ENCODE measurements at places on chromosomes 4 and X.

- no peak for DNase-seq
Observed at GRCh38 chrX:154083126-154083517, 14.4 kb downstream of the MECP2 start.

- peak; percentile 61 for DNase-seq
Observed at GRCh38 chr4:183408796-183409195, 35.6 kb upstream of the CDKN2AIP start.

DNA sequence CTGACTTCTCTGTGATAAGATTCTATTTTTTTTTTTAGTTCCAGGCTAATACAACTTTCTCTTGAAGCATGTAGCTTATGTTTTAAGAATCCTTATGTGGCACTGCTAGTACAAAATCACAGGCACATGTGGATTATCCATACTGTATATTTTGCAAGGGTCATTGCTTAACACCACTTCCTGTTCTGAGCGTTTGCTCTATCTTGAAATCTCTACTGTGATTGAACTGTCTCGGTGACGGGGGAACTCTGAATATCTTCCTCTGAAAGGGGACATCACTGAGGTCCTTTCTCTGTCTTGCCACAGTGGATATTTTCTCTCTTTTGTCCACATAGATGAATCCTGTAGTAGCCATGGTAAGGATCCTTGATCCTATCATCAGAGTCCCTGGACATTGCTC, 2.1 kb upstream of the WFS1 start:
- DNase-seq: no peak

DNA sequence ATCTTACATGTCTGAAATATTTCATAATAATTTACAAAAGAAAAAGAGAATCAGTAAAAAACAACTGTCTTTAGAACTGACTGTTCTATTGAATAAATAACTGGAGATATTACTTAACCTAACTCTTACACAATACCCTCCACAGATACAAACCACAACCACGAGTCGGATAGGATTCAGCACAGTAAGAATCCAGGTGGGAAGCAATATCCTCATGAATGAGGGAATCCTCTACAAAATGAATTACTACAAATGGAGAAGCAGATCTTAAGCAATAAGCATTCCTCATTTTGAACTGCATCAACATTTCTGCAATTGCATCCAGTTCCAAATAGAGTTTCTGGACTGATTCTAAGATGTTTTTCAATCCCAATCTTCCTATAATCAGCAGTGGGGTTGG, 227.1 kb downstream of the SH2D1A start:
- DNase-seq: peak; percentile 46

- DNase-seq: peak; percentile 57
Observed at GRCh38 chr4:74016068-74016467, 17.6 kb upstream of the CXCL5 start.

- DNase-seq: no peak
Observed at GRCh38 chrX:29852767-29853166, 362.6 kb upstream of the MAGEB2 start.

- no peak for DNase-seq
Observed at GRCh38 chr4:7697343-7697742, 242.3 kb downstream of the AFAP1 start.

DNA sequence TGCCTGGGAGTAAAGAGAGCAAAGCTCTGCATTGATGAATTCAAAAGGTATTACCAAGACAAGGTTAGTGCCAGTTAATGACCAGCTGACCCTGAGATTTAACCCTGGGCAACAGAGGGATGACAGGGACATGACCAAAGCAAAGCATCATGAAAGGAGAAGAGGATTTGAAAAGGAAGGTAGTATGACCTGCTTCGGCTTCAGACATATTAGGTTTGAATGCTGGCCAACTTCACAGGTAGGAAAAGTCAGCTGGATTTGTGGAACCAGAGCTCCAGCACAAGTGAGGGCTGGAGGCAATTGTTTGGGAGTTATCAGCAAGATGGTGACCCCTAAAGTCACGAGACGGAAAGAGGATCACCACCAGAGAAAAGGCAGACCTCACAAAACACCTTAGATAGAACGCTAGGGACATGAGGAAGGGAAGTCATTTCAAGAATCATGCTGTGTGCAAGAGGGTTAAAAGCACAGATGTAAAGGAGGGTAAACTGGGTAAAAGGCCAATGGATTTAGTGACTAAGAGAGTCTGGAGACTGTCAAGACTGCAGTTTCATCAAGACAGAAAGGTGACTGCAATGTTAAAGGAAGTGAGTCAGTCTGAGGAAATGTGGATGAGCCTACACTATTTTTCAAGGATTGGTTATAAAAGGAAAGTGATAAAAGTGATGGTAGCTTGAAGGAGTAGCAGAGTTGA, 45.6 kb downstream of the SH3RF1 start:
- peak; percentile 96 for DNase-seq

GRCh38 chr4:106201373-106201772, 114.6 kb downstream of the TBCK start:
- peak; percentile 38 for DNase-seq

GRCh38 chr4:158915683-158916241, 146.9 kb downstream of the FNIP2 start:
- DNase-seq: no peak

DNA sequence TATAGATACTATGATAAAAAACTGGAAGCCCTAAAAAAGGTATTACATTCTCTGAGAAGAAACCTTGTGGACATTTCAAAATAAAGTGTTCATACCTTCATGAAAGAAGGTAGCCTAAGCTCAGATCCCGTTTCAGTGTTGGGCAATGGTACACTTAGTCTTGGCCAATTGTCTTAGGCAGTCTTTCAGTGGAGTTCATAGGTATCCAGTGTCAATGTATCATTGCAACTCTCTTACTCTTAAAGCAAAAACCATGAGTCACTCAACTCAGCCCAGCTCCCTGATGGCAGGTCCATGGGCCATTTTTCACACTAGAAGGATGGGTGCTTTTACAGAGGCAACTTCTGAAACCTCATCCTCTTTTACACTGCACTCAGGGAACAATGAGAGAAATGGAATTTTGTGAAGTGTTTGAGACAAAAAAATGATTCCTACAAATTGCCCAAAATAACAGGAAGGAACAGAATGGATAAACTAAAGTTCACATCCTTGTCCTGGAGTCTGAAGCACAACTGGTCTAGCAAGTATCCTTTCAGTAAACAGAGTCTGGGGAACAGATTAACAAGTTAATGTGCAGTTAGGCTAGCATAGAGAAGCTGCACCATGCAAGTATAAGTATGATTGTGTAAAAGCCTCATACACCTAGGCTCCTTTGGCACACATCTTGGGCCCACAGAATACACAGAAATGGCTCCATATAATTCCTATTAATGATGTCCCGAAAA, 7.0 kb upstream of the ZNF827 start:
- no peak for DNase-seq

DNA sequence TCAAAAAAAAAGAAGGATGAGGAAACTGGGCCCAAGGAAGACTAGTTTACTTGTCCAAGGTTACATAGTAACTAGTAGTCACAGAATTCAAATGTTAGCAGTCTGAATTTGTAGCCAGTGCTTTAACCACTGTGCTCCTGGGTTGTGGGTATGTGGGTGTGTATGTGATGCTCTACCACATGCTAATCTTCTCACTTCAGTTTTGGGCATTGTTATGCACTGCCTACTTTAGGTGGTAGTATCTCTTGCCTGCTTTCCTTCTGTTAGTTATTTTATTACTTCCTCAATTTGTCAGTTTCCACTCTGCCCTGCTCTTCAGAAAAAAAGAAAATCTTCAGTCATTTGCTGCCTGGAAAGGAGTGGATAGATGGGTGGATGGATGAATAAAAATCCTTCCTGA, 219.2 kb downstream of the RPA4 start:
- no peak for DNase-seq

DNA sequence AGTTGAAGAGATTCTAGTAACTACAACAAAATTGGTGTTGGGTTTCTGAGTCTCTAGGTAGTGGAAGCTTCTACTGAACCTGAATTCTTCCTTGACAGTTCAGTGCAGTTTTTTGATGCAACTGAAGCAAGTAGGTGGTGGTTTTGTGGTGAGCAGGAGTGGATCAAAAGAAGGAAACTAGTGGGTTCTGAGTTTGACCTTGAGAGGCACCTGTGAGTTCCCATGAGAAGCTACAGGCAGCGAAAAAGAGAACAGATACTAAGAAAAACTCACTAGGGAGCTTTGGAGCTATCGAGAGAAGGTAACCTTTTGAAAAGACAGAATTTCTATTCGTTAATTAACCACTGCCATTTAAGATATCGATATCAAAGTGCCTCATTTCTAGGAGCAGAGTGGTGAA, 145.2 kb downstream of the PDHA2 start:
- DNase-seq: no peak

DNA sequence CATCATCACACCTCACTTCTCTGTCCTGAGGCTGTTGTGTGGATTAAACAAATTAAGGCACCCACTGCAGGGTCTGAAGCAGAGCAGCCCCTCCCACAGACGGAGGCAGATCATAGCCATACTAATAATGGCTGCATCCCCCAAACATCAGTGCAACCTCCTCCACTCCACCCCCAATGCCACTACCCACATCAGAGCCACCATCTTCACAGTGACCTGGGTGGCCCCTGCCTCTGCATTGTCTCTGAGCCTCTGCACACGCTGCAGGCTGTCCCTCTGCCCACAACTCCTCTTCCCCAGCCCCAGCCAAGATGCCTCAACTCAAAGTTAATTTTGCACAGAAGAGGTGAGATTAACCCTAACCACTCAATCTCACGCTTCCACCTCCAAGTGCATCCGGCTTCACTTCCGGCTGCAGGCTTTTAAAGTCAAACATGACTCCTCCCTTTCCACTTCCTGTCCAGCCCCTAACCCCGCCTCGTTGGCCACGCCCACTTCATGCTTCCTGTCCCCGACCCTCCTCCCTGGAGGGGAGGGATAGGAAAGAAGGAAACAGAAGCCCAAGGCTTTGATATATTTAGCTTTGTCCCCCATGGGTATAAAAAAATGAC, 22.7 kb downstream of the JAKMIP1 start:
- no peak for DNase-seq

- no peak for DNase-seq
Observed at GRCh38 chr4:173169178-173169427, 492 bp downstream of the GALNT7 start.

DNA sequence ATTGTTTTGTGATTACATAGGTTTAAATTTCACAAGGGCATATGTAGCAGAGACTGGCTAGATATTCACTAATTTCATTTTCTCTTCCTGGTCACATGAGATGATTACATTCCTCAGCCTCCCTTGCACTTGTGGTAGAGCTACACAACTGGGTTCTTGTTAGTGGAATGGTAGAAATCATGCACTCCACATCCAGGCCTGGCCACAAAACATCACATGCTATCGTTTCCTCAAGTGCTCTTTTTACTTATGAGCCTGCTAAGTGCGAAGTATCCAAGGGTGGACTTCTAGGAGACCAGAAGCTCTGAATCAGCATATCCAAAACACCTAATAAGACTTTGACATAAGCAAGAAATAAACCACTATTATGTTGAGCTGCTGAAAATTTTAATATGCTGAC, 26.4 kb upstream of the HPGDS start:
- DNase-seq: no peak

- DNase-seq: no peak
Observed at GRCh38 chr4:99437723-99438404, 2.7 kb upstream of the ADH7 start.

- DNase-seq: no peak
Observed at GRCh38 chr4:89489338-89489771, 181.8 kb upstream of the GPRIN3 start.

- DNase-seq: peak; percentile 37
Observed at GRCh38 chr4:86938771-86939520, 4.1 kb downstream of the AFF1 start.

GRCh38 chrX:38206542-38206941, 14.1 kb downstream of the SRPX start:
- DNase-seq: no peak

DNA sequence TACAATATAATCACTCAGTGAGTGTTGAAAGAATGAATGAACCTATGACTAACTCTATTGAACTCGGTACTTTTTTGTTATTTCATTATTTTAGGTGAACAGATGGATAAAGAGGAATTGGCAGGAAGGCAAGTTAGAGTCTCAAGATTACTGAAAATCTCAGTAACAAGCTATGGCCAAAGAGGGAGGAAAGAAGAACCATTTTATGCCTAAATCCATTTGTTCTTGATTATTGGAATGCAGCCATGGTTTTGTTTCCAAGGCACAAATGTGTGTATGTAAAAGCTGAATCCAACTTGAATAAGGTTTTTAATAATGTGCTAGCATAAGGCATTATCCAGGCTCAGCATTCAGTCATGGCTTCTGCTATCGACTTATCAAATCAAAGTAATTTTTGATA, 196.4 kb downstream of the DTHD1 start:
- no peak for DNase-seq

- peak; percentile 79 for DNase-seq
Observed at GRCh38 chr4:33837043-33837838, 2407.1 kb downstream of the ARAP2 start.

DNA sequence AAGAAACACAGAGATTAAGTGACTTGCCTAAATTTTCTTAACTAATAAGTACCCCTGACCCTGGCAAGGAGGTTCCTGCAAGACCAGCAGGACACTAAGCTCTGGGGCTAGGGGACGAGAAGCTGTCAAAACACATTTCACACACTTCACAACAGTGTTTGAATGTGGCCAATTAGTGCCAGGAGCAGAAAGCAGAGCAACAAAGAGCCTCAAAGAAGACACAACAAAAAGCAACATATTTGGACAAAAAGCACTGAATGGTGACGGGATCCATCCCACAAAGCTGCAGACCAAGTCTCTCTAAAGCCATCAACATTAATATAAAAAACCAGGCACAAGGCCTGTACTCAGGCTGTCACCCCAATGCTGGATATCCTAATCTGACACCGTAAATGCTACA, 361.9 kb upstream of the RASGEF1B start:
- DNase-seq: no peak

GRCh38 chr4:12200226-12200625, 771.5 kb upstream of the HS3ST1 start:
- no peak for DNase-seq

GRCh38 chrX:69506617-69507499, 2.7 kb downstream of the NALF2 start:
- DNase-seq: peak; percentile 39

GRCh38 chr4:142044271-142044670, 407.9 kb downstream of the IL15 start:
- peak; percentile 14 for DNase-seq

DNA sequence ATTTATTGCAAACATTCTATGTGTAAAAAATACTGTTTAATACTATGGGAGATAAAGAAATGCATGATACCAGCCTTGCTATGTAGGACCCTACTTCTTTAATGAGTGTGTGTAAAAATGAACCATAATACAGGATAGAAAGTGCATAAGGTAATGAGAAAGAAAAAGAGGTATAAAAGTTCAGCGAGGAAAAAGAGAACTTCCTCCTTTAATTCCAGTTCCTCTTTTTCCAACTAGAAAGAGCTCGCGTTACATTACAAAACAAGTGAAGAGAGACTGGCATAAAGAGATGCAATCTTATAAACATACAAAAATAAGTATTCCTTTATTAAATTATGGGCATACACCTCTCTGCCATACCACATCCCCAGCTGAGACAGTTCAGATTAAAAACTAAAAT, 77.4 kb downstream of the ANKRD17 start:
- DNase-seq: no peak

- no peak for DNase-seq
Observed at GRCh38 chr4:155911905-155912304, 8.4 kb downstream of the TDO2 start.
